Cortex of kidney (tissue), 1 donor: ENCODE measurements at places on chromosomes 7 and 10.

GRCh38 chr7:30065746-30066145, 37.5 kb downstream of the PLEKHA8 start:
- no peak for DNase-seq

DNA sequence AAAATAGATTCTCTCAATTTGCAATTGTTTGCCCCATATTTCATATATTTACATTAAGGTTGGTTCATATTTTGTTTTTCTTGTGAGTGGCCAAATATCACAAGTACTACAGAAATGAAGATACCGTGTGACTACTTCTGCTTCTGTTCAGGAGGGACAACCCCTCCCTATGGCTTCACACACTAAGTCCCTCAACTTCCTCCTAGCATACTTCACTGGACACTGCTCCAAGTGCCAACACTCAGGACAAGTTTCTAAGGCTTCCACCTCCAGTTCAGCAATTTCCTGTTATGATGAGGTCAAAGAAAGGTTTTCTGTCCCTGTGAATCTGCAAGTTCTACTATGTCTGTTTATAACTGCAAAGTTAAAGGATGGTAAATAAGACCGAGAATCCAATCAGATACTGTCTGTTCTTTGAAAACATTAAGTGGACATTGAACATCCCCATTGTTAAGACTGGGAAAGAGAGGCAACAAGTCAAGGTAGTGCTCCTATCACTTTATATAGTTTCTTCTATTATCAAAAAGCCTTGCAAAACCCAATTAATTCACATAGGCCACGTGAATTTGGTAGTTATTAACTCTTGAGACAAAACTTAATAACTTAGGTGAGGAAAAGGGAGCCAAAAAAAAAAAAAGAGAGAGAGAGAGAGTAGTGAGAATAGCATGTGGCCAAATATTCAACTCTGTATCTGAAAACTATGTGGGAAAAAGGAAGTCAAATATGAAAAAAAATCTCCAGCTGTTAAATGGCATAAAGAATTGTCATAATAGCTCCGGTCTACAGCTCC, 81.3 kb upstream of the DKK1 start:
- DNase-seq: no peak

- no peak for DNase-seq
Measured at GRCh38 chr10:124296121-124296812, 122.5 kb downstream of the OAT start.

GRCh38 chr10:74651565-74651964, 174.8 kb upstream of the KAT6B start:
- DNase-seq: no peak

- no peak for DNase-seq
Measured at GRCh38 chr10:92404612-92405418, 113.8 kb downstream of the MARCHF5 start.

DNA sequence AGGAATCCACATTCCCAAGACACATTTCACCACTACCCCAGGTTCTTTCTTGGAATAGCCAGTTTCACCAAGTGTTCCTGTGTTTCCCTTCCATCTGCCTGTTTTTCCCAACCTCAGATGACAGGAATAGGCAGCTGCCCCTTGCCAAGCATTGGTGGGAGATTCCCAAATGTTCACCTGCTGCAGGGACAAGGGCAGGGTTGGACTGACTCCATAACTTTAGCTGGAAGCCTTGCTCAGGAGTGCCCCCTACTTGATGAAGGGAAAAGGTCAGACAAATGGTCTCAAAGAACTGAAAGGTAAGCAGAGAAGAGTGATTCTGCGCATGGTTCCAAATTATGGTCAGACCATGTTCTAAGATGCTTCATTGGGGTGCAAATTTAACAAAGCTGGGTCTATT, 45.1 kb upstream of the LYZL1 start:
- DNase-seq: no peak

GRCh38 chr7:2149672-2150444, 82.9 kb downstream of the MAD1L1 start:
- no peak for DNase-seq

DNA sequence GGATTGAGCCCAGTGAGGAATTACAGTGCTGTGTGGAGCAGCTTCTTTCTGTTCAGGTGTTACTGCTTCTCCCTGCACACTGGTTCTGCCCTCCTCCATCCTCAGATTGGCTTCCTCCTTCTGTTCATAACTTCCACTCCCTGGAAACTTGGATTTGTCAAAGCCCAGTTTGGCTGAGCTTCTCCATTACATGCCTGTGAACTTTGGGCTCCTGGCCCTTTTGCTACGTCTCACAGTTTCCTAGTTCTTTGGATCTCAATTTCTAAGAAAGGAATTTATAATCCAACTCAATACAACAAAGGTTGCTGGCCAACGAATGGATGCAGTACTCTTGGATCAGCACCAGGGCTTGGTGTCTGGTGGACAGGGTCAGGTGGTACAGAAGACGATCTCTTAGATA, 318.1 kb downstream of the RPS24 start:
- no peak for DNase-seq

DNA sequence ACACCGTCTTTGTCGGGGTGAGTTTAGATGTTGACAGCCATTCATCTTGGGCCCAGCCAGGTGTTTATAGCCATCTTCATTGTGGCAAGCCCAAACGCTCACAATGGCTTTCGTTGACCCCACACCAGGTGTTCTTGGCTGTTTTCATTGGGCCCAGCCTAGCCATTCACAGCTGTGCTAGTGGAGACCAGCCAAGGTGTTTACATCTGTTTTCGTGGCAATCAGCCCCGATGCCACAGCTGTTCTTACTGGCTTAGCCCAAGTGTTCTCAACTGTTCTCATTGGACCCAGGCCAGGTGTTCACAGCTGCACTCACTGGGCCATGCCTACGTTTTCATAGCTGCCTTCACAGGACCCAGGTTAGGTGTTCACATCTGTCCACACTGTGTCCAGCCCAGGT, 7.7 kb downstream of the FRG2B start:
- DNase-seq: no peak

DNA sequence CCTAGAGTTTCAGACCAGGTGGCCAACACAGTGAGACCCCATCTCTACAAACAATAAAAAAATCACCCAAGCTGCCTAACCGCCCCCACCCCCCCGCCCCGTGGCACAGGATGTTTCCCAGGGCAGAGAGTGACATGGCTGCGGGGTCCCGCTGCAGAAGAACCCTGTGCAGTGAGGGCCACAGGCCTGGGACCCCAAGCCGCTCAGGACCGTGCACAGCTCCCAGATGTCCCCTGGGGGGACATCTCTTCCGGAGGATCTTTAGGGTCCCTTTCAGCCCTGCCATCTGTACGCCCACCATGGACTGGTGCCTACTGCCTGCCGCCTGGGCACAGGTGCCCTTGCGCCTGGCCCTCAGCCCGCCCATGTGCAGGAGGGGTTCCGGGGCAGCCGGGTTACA, 373.6 kb downstream of the DNAJB6 start:
- no peak for DNase-seq

- DNase-seq: no peak
Measured at GRCh38 chr7:157488281-157488680, 151.5 kb downstream of the DNAJB6 start.

DNA sequence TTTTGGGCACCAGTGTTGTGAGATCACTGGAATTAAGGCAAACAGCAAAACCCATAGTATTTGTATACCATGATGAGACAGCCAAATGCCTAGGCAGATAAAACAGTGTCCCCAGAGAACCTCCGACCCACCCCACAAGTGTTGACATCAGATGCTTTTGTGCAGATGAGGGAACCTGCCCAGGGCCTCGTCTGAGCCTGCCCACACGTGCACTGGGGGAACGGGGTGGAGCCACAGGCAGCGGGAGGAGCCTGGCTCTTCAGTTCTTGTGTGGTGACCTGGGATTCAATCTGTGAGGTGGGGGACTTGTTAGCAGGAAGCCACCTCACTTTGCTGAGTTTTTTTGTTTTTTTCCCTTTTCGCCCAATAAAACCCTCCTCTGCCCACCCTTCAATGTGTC, 33.4 kb upstream of the OPTN start:
- DNase-seq: no peak

DNA sequence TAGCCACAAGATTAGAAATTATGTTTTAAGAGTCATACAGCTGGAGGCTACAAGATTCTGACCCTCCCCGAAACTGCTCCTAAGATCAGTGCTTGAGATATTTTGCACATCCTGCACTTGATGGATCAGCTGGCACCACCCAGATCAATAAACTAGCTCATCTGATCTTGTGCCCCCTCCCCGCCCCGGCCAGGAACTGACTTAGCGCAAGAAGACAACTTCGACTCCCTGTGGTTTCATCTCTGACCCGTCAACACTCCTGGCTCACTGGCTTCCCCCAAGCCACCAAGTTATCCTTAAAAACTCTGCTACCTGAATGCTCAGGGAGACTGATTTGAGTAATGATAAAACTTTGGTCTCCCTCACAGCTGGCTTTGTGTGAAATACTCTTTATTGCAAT, 73.5 kb upstream of the NPSR1 start:
- no peak for DNase-seq

GRCh38 chr10:46550076-46550790, 6.2 kb downstream of the GPRIN2 start:
- DNase-seq: no peak

DNA sequence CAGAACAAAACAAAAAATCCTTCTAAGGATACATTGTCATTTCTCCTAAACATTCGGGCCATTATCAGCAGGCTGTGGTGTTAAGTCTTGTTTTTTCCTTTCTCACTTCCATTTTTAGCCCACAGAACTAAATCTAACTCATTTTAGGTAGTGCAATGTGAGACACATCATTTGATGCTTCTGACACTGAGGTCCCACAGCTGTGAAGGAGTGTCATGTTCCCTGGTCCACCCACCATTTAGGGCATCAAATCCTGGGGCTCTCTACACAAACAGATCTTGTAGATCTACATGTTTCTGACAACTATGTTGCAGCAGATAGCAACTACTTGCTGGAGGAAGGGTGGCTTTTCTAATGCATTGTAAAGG, 232.5 kb upstream of the IGFBP3 start:
- no peak for DNase-seq

DNA sequence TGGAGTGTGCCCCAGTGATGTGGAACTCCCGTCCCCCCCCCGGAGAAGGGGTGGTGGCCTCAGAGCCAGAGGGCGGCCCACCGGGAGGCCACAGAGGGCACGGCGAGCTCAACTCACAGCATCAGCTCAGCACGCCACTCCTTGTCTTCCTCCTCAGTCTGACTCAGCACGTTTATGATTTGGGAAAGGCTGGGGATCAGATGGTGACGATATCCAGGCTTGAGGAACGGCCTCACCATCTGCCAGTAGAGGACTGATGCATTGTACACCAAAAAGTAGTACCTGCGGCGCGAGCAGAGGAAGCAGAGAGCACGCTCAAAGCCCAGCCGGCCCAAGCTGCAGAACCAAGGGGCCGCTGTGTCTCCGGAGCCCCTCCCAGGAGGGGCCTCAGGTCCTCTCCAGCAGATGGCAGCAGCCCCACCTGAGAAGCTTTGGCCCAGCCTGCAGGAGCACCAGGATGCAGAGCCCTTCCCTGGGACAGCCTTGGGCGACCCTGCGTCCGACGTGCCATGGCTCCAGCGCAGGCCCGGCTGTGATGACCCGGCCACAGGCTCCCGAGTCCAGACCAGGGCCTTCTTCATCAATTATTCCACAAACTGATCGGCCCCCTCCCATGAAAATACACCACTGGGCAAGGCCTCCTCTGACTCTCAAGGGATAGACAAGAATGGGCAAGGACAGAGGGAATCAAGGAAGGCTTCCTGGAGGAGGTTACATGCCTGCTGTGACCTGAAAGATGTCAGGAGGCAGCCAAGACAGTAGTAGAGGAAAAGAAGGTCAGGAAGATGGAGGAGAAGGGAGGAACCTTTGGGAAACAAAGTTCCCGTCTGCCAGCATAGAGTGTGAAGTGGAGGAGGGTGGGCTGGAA, 3.7 kb downstream of the CFAP46 start:
- DNase-seq: no peak

GRCh38 chr7:30468041-30468440, 10.5 kb downstream of the NOD1 start:
- no peak for DNase-seq

GRCh38 chr10:28833313-28833712, 156.0 kb downstream of the BAMBI start:
- DNase-seq: no peak

- no peak for DNase-seq
Measured at GRCh38 chr10:71116426-71116825, 95.9 kb upstream of the UNC5B start.

- DNase-seq: no peak
Measured at GRCh38 chr7:87948371-87948770, 14.3 kb downstream of the ADAM22 start.

GRCh38 chr10:103681617-103682399, 173.6 kb downstream of the SH3PXD2A start:
- DNase-seq: no peak

DNA sequence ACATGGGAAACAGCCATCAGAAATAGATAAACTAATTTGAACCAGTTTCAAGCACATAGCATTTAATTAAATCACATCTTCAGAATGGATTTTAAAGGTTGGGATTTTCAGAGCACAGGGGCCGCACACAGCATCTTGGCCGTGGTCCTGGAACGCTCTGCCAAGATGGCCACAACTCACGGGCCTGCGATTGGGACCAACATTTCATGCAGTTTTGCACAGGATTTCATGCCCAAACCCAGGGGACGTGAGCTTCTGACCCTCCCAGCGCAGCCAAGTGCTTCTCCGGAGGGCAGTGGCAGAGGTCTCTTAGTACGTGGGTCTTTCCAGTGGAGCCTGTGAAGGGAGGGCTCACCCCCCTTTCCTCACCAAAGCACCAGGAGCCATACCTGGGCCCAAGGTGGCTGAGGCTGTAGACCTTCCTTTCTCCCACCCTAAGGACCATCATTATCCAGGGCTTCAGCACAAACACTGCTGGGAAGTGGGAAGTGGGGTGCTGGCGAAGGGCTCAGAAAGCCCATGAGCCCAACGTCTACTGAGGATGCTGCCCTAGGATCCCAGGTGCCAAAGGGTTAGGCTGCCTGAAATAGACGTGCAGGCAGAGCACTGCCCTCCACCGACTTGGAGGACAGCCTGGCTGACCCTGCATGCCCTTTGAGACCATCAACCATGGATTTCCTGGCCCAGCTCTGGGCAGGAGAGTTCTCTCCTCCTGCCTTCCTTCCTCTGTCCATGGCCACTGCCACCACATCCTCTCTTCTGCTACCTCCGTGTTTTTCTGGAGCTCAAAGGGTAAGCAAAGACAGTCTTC, 611.2 kb upstream of the MGMT start:
- no peak for DNase-seq

GRCh38 chr10:22245567-22245966, 27.8 kb upstream of the EBLN1 start:
- no peak for DNase-seq

GRCh38 chr10:46245381-46245900, 41.4 kb upstream of the ANTXRL start:
- DNase-seq: no peak

DNA sequence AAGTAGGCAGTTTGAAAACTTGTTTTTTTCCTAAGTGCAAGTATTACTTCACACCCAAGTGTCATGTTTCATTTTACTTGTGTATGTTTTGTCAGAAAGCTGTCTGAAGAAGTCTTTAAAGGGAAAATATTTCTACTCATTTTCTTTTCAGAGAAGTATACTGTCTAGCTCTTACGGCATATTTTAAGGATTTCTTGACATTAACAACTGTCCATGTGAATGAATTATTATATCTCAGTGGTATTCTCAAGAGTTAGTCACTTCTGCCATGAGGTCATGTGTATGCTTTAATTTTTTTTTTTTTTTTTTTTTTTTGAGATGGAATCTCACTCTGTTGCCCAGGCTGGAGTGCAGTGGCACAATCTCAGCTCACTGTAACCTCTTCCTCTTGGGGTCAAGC, 229.5 kb downstream of the BICC1 start:
- no peak for DNase-seq

GRCh38 chr7:103093429-103093828, 18.5 kb downstream of the ARMC10 start:
- no peak for DNase-seq
